Aorta (tissue), 5 donors: ENCODE measurements at places on chromosomes 5 and 9.

DNA sequence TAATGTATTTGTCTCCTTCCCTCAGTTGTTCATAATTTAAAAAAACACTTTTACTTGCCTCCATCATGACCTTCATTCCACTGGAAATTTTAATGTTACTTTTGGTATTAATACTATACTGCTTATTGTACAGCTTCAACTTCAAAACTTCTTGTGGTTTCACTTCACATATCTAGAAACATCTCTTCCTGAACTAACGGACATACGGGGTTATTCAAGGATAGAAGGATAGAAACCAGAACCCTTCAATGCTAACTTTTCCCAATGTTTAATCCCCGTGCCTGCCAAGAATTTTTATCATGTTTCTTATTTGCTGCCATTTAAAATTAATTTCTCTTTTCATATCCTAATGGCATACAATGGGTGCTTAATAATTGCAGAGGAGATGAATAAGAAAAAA lies 36.3 kb upstream of the SETD9 start:
- DNase-seq: no peak

GRCh38 chr9:113588242-113588810 lies 124.8 kb downstream of the RGS3 start:
- DNase-seq: no peak

DNA sequence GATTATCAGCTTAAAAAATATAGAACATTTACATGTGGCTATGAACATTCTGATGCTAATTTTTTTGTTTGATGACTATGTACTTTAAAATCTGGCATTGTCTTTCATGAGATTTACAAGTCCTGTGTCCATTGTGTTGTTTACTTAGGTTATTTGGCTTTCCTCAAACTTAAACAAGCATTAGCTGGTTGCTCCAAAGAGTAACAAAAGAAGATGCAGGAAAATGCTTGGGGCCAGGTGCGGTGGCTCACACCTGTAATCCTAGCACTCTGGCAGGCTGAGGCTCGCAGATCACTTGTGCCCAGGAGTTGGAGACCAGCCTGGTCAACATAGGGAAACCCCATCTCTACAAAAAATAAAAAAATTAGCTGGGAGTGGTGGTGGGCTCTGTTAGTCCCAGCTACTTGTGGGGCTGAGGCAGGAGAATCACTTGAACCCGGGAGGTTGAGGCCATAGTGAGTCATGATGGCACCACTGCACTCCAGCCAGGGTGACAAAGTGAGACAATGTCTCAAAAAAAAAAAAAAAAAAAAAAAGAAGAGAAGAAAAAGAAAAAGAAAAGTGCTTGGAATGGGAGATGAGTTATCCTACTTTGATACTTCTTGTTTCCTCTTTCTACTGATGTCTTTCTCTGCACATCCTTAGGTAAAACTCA lies 39.7 kb downstream of the PAM start:
- no peak for DNase-seq

- no peak for DNase-seq
Measured at GRCh38 chr5:134536876-134537275, 11.4 kb downstream of the JADE2 start.

DNA sequence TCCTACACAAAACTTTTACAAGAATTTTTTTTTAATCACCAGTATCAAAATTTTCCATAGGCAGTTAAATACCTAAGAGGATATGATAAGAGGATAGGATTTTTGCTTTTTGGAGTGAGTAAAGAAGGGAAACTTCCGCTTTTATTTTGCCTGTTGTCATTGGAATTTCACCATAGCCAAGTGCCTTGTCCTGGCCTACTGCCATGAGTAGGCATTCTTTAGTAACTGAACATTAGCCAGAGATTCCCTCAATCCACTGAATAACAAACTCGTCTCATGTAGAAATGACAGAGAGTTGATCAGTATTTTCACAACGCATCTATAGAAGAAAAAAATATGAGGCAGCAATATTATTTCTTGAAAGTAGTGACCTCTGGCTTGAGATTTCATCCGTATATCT lies 289.6 kb upstream of the ADAMTSL1 start:
- DNase-seq: no peak

DNA sequence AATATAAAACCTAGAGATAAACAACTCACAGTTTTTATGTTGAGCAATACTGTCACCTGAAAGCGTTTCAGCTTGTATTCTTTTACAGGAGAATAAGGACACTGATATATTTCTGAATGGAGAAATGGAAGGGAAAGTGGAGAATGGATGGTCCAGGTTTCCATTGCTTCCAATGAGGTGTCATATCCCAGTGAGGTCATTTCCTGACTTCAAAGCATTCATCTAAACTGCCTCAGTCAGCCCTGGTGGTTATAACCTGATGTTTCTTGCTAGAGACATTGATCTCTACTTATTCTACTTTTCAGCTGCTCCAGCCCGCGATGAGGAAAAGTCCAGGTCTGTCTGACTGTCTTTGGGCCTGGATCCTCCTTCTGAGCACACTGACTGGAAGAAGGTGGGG lies 2.6 kb downstream of the GABRA1 start:
- no peak for DNase-seq

DNA sequence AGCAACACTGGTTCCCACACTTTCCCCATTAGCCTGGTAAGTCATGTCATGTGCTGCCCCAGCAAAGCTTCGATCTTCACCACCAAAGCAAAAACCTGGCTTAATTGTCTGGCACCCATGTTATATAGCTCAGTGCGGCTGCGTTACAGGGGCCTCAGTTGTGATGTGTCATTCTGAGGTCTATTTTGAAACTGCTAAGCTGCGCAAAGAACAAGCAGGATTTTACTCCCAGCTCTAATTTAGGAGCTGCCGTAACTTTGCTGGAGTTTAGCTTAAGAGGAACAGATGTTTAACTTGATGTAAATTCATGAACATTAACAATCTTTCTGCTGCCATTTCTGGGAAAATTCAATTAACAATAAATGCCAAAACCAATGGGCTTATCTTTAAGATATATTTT lies 274.1 kb downstream of the HSPA4 start:
- DNase-seq: no peak

GRCh38 chr9:6113312-6113711 lies 97.9 kb upstream of the RANBP6 start:
- no peak for DNase-seq

- no peak for DNase-seq
Measured at GRCh38 chr5:168359820-168360460, 68.5 kb downstream of the WWC1 start.

GRCh38 chr5:77957-78804 lies 13.8 kb upstream of the PLEKHG4B start:
- DNase-seq: no peak
